ENCODE measurements at places on chromosomes 11 and 22.

DNA sequence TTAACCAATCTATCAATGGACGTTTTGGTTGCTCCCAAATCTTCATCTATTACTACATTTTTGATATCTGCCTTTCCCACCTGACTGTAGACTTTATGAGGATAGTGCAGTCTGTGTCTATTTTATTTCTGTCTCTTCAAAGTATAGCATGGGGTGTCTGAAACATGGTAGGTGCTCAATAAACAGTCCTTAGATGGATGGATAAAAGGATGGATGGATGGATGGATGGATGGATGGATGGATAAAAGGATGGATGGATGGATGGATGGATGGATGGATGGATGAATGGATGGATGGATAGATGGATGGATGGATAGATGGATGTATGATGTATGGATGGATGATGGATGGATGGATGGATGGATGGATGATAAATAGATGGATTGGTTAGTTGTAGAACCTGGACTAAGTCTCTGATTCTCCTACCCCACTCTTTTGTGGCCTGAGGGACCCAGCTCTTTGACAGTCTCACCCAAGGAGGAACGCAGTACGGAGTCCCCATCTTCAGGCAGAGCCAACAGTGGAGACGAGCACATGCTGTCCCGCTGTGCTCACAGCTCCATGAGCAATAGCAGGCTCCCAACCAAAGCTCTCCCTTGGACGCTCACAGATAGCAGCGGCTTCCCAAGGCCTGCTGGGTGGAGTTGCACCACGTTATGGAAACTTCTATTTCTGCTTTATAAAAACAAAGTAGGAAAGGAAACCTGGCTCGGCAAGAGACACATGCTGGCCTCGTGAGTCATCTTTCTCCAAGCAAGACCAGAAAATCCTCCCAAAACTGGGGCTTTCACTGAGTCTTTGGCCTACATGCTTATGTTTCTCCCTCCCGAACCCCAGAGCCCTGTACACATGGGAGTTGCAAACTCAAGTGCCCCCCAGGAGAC lies 448.0 kb downstream of the MIAT start:
- no peak for DNase-seq

- DNase-seq: no peak
Measured at GRCh38 chr11:124474779-124475178, 29.3 kb upstream of the OR8B8 start.

DNA sequence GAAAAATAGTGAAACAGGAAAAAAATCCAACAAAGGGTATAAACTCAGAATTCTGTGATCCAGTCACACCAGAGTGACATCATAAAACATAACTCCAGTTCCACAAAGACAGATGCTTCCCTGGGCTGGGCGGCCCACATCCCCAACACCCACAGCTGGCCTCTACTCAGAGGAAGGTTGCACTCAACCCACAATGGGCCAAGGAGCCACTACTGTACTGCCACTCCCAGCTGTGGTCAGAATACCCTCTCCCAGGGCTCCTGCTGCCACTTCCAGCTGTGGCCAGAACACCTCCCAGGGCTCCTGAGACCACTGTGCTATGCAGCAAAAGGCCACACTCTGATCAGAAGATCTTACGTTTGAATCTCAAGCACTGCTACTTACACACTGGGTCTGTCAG lies 18.3 kb downstream of the SMCO4 start:
- peak; percentile 34 for DNase-seq

GRCh38 chr11:72430741-72431570 lies 3.4 kb downstream of the CLPB start:
- DNase-seq: peak; percentile 72

DNA sequence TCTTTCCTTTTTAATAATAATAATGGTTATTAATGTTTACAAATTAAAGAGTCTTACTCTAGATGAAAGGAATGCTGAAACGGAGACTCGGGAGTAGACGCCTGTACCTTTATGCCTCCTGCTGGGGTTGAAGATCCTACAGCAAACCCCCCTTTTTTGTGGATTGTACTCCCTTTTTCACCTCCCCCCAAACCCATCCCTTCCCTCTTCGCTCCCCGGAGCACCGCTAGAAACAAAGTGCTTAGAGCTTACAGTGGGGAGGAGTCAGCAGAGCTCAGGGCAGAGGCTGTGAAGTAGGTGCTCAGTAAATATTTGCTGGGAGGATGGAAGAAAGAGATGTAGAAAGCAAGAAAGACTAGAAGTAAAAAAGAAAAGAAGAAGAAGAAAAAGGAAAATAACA lies 169.7 kb downstream of the NXPE2 start:
- no peak for DNase-seq

- no peak for DNase-seq
Measured at GRCh38 chr22:24105631-24106030, 75.7 kb upstream of the SUSD2 start.

DNA sequence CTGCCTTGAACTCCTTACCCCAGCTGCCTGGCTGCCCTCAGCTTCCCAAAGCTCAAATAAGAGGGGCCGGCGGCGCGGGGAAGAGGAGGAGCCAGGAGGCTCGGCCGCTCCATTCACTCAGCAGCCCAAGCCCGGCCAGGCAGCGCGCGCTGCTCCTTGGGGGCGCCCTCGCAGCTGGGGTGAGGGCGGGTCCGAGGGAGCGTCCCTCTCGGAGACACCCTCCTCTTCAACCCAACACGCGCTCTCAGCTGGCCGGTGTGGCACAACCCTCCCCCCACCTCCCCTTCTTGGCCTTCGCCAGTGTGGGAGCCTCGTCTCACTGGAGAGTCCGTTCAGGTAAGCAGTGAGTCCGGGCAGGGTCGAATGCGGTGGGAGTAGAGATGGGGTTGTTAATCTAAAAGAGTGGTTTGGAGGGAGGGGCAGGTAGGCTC lies at the start of gene WT1:
Gene WT1 (minus strand): TSS at position 29 of the 431 bp plus-strand sequence.
- no peak for DNase-seq

- DNase-seq: peak; percentile 36
Measured at GRCh38 chr22:43867839-43868635, 5.7 kb upstream of the SULT4A1 start.

- no peak for DNase-seq
Measured at GRCh38 chr11:129333873-129334272, 41.8 kb upstream of the BARX2 start.

DNA sequence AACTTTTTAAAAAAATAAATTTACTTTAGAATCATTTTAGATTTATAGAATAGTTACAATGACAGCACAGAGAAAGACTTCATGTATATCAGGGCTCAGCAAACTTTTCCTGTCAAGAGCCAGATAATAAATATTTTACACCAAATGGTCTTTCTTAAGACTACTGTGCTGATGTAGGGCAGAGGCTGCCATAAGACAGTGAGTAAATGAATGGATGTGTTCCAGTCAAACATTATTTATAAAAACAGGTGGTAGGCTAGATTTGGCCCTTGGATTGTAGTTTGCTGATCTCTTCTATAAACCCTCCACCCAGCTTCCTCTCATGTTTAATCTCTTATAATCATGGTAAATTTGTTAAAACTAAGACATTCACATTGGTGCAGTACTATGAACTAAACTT lies 33.0 kb downstream of the CECR2 start:
- DNase-seq: no peak

All from OCI-LY7 (cell line).